Fibroblast of skin of left quadriceps (primary cell): ENCODE measurements at places on chromosomes 5 and 9.
A peak's percentile ranks its signal among the peaks of the same experiment; 100 is the strongest.

- no peak for DNase-seq
These were observed 15.7 kb downstream of the SLC6A3 start for GRCh38 chr5:1429496-1429895.

DNA sequence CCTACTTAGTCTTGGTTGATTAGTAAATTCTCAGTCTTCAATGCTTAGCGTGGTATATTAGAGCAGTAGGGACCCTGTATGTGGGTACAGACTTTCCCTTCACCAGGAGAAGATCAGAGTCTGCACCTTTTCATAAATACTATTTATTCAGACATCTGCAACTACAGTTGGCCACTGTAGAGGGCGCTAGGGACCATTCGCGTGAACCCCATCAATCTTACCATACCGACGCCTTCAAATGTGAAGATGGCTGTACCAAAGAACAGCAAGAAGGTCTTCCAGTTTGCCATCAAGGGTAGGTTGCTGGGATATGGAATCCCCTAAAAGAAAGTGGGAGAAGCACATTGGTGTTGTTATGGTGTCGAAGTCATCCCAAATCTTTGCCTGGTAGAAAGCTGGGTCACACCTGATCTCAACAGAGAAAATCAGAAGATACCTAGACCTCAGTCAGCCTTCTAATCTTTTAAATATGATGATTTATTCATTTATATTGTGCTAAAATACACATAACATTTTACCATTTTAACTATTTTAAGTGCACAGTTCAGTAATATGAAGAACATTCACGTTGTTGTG, 19.1 kb downstream of the SLC36A3 start:
- DNase-seq, result no peak

GRCh38 chr5:151427258-151427657, 20.1 kb upstream of the SLC36A1 start:
- DNase-seq, result no peak

DNA sequence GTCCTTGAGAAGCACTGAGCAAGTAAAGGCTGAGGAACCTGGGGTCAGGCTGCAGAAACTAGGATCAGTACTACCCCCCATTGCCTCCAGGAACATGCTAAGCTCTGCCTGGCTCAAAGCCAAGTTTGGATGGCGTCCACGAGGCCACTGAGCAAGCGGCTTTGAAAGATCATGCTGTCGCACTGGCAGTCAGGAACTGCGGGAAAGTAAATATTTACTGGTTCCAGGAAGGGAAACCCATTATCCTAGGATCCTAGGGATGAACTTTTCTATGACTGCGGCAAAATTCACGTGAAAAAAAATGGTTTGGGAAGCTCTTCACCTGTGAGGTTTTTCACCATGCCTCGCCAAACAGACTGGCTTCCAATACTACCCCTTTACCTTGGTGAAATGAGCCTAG, 75.3 kb upstream of the PJA2 start:
- no peak for DNase-seq

GRCh38 chr5:165130656-165131055, 1625.2 kb downstream of the MAT2B start:
- peak; percentile 7 for DNase-seq

- no peak for DNase-seq
These were observed 131.5 kb upstream of the PTCH1 start for GRCh38 chr9:95648225-95648624.
